Globus pallidus (tissue), 1 donor: ENCODE measurements at places on chromosomes 11 and 22.

GRCh38 chr11:47225552-47226400 lies 11.0 kb downstream of the DDB2 start:
- DNase-seq: no peak

DNA sequence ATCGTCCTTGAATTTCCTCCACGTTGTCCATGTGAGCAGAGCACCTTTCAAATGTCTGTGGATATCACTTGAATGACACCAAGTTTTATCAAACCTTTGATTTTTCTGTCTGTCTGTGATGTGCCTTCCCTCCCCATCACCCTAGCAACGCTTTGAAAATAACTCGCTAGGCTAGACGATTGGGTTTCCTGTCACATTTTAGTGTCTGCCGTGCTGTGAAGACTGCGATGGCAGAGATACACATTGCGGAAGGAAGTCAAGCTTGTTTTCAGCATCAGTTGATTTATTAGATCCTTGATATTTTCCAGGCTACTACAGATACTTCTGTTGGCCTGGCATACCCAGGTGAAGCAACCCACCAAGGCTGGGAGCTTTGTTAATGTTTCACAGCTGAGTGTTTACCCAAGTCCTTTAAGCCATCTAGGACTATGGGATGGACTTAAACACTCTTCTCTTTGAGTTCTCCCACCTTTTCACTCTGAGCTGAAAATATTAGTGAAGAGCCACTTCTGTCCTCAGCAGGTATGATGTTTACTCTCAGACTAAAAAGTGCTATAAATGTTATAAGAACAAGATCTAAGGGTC lies 93.6 kb upstream of the CD44 start:
- DNase-seq: no peak

DNA sequence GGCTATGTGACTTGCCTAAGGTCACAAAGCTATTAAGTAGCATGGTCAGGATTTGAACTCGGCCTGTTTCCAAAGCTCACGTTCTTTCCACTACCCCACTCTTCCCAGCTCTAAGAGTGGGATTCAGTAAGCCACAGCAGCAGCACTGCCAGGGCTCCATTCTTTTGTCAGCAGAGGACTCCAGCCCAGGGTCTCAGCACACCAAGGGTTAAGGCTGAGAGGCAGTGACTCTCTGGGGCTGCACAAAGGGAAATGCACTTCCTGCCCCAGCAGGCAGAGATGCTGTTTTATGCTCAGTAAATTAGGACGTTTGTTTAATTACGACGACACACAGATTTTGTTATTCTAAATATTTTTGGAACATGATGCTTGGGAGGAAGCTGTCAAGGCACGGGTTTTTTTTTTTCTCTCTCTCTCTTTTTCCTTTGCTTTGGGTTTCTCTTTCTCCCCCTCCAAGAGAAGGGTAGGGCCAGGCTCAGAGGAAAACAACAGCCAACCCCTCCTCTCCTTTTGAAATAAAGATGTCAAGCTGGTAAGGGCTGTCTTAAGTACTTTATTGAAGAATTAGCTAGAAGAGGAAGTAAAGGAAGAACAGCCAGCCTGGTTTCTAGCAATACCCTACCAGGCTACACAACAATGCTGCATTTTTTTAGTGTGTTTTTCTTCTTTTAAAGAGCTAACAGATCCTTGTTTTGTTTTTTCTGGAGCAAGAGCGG lies 2.8 kb downstream of the MYH9 start:
- peak; percentile 34 for DNase-seq

- DNase-seq: no peak
Measured at GRCh38 chr11:65498727-65498976, 193 bp upstream of the MALAT1 start.

GRCh38 chr22:18044548-18045271 lies 20.3 kb upstream of the MICAL3 start:
- peak; percentile 97 for DNase-seq

GRCh38 chr11:123567466-123567865 lies 87.0 kb downstream of the SCN3B start:
- peak; percentile 57 for DNase-seq

DNA sequence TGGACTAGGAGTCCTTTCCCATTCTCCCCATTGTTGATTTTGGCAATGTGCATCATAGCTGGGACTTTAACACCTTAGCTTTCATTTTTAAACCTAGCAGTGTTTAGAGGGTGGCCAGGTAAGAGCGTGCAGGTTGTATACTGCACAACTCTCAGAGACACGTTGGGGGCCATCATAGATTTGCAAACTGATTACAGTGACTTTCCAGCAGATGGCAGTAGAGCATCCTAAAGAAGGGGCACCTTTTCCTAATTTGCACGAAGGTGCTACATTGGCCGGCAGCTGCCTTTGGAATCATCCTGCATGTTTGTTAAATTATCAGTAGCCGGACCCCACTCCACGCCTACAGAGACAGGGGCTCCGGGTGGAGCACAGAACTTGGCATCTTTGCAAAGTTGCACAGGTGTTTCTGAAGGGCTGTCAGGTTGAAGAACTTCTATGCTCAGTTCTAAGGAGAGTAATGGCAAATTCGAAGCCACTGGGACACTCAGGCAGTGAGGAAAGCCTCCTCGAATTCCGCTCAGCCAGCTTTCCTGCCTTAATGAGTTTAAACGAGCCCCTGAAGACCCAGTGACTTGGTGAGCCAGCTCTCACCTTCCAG lies 7.7 kb downstream of the LHFPL7 start:
- no peak for DNase-seq

DNA sequence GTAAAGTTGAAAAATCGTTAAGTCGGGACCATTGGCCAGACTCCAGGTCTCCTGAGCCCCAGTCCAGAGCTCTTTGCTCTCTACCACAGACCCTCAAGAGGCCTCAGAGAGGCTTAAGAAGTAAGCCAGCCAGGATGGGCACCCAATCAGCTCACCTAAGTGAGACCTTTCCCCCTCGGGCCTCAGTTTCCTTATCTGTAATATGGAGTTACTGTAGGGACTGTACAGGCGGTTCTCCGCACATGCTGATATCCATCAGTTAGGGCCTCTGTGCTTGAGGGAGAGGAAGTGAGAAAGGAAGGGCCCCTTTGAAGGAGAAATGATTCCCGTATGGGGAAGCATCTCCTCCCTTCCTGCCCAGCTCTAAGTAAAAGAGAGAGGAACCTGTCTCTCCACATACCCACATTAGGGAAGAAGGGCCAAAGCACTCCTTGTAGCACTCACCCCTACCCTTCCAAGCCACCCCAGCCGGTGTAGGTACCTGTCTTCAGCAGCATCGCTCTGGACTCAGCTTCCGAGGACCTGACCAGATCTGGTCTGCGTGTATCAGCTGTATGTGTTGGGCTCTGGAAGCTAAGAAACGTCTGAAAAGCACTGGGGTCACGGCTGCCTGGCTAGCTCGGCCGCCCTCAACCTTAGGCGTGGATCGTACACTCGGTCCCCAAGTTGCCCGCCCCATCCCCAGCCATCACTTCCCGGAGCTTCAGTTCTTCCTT lies 653 bp downstream of the NAGA start:
- DNase-seq: peak; percentile 55
